Fibroblast of lung (primary cell): ENCODE measurements at places on chromosomes 4 and X.

DNA sequence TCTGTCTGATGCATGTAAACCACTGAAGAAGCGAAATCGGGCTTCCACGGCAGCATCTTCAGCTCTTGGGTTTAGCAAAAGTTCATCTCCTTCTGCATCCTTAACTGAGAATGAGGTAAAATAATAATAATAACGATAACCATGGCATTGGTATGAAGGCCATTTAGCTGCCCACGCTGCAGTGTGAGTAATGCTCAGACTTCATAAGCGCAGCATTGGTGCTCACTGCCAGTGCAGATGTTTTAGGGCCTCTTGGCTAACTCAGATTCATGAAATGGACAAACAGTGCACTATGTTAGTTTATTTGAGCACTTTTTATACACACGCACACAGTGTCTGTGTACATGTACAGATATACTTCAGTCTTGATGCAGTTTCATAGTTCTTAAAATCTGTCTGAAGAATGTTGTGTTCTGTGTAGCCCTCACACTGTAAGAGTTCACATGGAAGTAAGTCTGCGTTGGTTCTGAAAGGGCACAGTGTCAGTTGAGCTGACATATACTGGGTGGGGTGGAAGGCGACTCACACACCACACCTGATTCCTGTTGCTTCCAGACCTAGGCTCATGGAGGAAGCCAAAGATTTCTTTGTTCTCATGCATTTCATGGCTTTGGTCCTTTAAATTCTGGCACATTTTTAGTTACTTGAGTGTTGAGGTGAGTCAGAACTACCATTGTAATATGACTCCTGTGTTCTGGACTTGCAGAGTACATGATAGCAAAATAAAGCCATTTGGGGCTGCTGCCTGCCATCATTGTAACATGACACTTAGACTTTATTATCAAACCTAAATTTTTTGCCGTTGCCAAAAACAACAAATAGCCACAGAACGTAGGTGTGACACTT, 68.7 kb downstream of the NSD2 start:
- peaks cover 22% of the 10 kb centered on the region for H3K36me3 ChIP-seq
- peak overlapping the region; percentile 67 for H3K27ac ChIP-seq
- no peaks in the 10 kb centered on the region for H3K27me3 ChIP-seq
- H3K4me3 ChIP-seq, result no peak overlapping the region
- peaks cover 12% of the 10 kb centered on the region for H3K4me1 ChIP-seq

DNA sequence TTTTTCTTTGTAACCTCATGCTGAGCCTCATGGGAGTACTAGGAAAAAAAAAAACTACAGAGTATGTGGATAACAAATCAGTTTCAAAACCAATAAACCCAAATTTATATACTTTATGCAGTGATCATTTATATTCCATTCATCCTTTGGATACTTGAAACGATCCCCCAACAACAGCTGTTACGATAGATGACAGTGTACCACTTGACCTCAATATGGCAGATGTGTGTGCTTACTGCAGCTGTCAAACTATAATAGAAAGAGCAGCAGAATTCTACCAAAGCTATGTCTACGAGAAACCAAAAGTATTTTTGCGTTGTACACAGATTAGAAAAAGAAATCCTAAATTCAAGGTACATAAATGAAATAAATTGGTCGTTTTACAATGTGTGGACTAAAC, 337.8 kb downstream of the PDGFC start:
- no peak overlapping the region for H3K27ac ChIP-seq
- DNase-seq, result no peak
- H3K4me1 ChIP-seq, result peaks cover under 1% of the 10 kb centered on the region
- H3K36me3 ChIP-seq, result no peaks in the 10 kb centered on the region
- no peak overlapping the region for H3K4me3 ChIP-seq
- H3K27me3 ChIP-seq, result no peaks in the 10 kb centered on the region

- H3K4me1 ChIP-seq, result no peaks in the 10 kb centered on the region
- H3K36me3 ChIP-seq, result no peaks in the 10 kb centered on the region
- peak; percentile 67 for DNase-seq
- H3K27me3 ChIP-seq, result no peaks in the 10 kb centered on the region
Observed at GRCh38 chrX:23662853-23663252, 4.4 kb upstream of the PRDX4 start.

- peak; percentile 17 for DNase-seq
- no peak overlapping the region for H3K27ac ChIP-seq
- H3K4me1 ChIP-seq, result no peaks in the 10 kb centered on the region
- H3K4me3 ChIP-seq, result no peak overlapping the region
Observed at GRCh38 chr4:90845777-90846176, 718.6 kb downstream of the CCSER1 start.

DNA sequence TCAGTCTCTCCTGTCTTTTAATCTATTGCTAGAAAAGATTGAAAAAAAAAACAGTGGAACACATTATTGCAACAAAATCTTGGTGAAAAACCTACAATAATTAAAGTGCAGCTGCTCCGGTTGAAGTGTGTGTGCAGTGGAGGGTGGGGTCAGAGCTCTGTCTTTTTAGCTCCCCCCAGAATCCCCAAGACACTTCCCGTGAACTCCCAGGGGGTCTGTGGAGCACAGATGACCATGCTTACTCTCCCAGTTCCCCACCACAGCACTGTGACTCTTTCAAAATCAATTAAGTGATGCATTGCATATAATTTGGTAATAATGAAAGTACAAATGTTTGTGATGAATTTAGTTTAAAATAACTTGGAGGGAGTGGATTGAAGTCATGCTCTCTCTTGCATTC, 15.7 kb upstream of the SLC10A4 start:
- H3K27ac ChIP-seq, result no peak overlapping the region
- H3K4me1 ChIP-seq, result no peaks in the 10 kb centered on the region
- no peak for DNase-seq

DNA sequence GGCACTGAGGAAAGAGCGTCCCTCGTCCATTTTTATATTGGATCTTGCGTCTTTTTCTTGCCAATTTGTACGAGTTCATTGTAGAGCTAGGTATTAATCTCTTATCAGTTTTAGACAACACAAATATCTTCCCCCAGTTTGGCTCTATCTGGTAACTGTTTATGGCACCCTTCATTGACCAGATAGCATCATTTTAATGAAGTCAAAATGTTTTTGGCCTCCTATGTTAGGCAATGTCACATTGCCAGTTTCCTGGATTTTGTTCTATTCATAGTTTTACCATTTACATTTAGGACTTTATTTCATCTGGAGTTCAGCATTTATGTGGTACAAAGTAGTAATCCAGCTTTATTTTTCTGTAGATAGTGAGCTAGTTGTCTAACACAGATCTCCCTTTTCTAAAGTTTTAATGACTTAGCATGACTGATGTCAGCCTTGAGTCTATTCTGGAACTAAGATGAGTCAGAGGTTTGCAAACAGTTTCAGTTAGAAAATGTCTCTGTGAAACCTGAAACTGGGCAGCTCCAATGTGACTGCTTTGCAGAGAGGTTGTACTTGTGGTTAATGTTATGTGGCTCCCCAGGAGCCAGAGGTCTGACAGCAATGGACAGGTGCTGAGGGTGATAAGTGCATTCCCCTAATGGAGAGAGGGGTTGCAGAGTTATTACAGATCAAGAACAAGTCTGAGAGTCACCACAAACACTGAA, 5.3 kb upstream of the STBD1 start:
- DNase-seq, result peak; percentile 83
- H3K27ac ChIP-seq, result no peak overlapping the region
- no peaks in the 10 kb centered on the region for H3K36me3 ChIP-seq
- H3K27me3 ChIP-seq, result no peaks in the 10 kb centered on the region
- peaks cover 10% of the 10 kb centered on the region for H3K4me1 ChIP-seq

DNA sequence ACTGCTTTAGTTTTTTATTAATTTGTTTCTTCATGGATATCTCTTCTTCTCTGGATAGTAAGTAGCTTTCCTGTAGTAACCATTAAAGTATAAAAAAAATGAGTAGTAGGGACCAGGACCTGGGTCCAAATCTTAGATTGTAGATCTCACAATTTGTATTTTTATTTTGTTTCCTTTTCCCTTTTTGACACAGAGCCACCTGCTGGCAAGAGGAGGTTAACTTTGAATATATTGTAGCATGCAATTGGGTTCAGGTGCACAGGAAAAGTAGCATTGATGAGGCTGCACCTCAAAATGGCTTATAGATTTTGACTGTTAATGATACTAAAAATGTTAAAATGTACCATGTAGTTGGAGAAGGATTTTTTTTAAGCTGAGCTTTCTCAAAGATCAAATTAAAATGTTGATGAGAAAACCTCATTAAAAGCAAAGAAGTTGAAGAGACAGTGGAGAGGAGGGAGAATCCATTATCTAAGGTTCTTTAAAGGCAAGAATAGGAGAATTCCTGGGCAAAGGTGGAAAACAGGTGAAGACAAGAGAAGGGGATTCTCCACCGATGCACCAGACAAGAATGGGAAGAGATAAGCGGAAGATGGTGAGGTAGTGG, 48.3 kb upstream of the HPGDS start:
- H3K4me1 ChIP-seq, result no peaks in the 10 kb centered on the region
- H3K27me3 ChIP-seq, result no peaks in the 10 kb centered on the region
- peak; percentile 19 for DNase-seq

DNA sequence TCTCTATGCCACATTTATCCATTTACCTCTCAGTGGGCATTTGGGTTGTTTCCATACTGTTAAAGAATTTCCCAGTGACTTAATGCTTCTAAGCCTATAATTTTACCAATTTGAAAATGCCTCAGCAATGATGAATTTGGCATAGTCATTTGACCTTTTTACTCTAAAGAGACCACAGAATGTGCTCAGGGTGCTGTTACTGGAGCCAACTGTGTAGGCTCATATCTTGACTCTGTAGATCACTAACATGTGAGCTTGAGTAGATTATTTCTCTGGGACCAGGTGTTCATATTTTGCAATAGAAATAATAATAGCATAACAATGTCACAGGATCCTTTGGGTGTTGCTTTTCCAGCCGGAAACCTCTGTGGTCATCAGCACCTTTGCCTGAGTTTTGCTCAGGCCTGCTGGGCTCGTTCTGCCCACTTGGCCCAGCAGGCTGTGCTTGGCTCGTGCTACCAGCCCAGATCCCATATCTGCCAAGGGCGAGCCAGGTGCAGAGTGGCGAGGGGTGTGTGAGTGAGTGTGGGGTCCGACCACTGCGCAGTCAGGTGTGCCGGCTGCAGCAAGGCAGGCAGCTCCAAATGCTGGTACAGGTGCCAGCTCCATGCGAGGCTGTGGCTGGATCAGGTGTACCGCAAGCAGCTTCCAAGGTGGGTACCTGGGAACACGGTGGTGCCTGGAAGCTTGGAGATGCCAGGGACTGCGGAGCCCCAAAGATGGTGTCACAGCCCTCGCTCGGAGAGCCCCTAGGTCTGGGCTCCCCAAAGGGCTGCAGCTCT, 70.6 kb upstream of the ANK2 start:
- H3K4me3 ChIP-seq, result no peak overlapping the region
- no peaks in the 10 kb centered on the region for H3K4me1 ChIP-seq
- no peak overlapping the region for H3K27ac ChIP-seq
- H3K36me3 ChIP-seq, result no peaks in the 10 kb centered on the region
- H3K27me3 ChIP-seq, result no peaks in the 10 kb centered on the region

DNA sequence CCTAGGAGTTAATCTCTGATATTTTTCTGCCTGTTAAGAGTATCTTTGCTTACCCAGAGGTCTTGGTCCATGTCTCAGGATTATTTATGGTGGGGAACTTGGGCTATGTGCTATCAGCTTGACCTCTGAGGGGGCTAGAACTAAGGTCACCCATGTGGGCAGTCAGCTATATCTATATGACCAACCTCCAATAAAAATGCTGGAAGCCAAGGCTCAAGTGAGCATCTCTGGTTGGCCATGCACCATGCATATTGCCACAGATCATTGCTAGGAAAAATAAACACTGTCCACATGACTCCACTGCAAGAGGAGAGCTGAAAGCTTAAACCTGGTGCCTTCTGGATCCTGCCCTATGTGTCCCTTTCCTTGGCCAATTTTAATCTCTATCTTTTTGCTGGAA, 196.5 kb upstream of the SLC7A11 start:
- H3K4me1 ChIP-seq, result no peaks in the 10 kb centered on the region
- H3K4me3 ChIP-seq, result no peak overlapping the region
- no peaks in the 10 kb centered on the region for H3K36me3 ChIP-seq
- no peaks in the 10 kb centered on the region for H3K27me3 ChIP-seq

DNA sequence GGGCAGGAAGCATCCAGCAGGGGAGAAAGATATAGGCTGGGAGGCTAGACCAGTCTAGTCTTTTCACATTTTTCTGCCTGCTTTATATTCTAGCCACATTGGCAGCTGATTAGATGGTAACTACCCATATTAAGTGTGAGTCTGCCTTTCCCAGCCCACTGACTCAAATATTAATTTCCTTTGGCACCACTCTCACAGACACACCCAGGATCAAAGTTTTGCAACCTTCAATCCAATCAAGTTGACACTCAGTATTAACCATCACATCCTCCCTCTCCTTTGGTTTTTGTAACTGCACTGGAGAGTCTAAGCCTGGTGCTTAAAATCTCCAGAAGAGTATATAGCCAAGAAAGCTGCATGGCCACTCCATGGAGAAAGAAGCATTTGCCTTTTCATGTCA, 560.4 kb downstream of the GRXCR1 start:
- no peaks in the 10 kb centered on the region for H3K36me3 ChIP-seq
- DNase-seq, result no peak
- H3K4me1 ChIP-seq, result no peaks in the 10 kb centered on the region

- no peak overlapping the region for H3K4me3 ChIP-seq
- no peaks in the 10 kb centered on the region for H3K36me3 ChIP-seq
- no peaks in the 10 kb centered on the region for H3K27me3 ChIP-seq
- DNase-seq, result no peak
- H3K27ac ChIP-seq, result no peak overlapping the region
- no peaks in the 10 kb centered on the region for H3K4me1 ChIP-seq
Observed at GRCh38 chr4:148227147-148227546, 215.1 kb downstream of the NR3C2 start.

GRCh38 chr4:52014903-52015302, 5.3 kb downstream of the LRRC66 start:
- no peak for DNase-seq
- no peaks in the 10 kb centered on the region for H3K4me1 ChIP-seq
- H3K36me3 ChIP-seq, result no peaks in the 10 kb centered on the region
- H3K27ac ChIP-seq, result no peak overlapping the region
- H3K27me3 ChIP-seq, result no peaks in the 10 kb centered on the region

DNA sequence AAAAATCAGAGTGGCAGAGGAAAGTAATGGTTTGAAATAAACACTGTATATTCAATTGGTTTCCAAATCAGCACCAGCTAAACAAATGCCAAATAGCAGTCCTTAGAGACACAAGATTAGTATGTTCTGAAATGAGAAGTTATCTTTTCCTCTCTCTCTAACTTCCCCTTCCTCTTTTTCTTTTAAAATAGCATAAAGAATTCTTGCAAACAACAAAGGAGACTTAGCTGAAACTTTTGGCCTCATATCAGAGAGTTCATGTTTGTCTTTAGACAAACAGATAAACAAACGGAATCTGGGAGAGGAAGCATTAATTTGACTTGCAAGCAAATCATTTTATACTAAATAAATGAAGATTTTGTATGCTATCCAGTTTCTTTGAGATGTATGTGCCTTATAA, 399.0 kb downstream of the GBA3 start:
- H3K36me3 ChIP-seq, result no peaks in the 10 kb centered on the region
- no peak for DNase-seq
- H3K4me1 ChIP-seq, result no peaks in the 10 kb centered on the region
- H3K4me3 ChIP-seq, result no peak overlapping the region
- no peaks in the 10 kb centered on the region for H3K27me3 ChIP-seq
- H3K27ac ChIP-seq, result no peak overlapping the region
